ENCODE measurements at places on chromosomes 6 and 20.
A peak's percentile ranks its signal among the peaks of the same experiment; 100 is the strongest.

GRCh38 chr6:133277228-133277899, 36.2 kb downstream of the EYA4 start:
- DNase-seq, result no peak

- no peak for DNase-seq
These were observed 129.1 kb downstream of the IMPG1 start for GRCh38 chr6:75943381-75943780.

- DNase-seq, result no peak
These were observed 90.1 kb downstream of the RSPH3 start for GRCh38 chr6:158909938-158910337.

- DNase-seq, result no peak
These were observed 14.1 kb downstream of the UBE3D start for GRCh38 chr6:83051377-83052172.

GRCh38 chr6:101907356-101908217, 514.1 kb downstream of the GRIK2 start:
- no peak for DNase-seq

GRCh38 chr6:78538002-78538401, 329.3 kb upstream of the IRAK1BP1 start:
- DNase-seq, result no peak

DNA sequence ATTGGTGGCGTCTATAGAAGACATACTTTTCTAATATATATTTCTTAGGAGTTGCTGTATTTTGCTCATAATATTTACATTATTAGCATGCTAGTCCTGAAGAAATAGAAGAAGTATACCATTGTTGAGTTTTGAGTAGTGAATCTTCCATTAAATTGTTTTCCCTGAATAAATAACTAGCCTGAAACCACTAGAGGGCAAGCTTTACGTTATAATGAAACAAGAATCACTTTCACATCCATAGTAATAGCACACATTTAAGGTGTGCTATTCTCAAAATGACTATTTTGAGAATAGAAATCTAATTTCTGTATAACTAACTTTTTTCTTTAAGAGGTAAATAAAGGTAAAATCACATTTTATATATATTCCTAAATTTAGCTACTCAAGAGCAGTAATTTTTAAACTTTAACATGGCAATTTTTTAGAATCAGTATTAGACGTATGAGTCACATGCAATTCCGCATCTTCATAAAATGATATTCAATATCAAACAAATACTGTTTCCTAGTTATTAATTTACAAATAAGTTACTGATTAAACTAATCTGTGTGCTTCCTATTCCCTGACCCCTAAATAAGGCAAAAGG, 213.2 kb upstream of the MANEA start:
- DNase-seq, result no peak

DNA sequence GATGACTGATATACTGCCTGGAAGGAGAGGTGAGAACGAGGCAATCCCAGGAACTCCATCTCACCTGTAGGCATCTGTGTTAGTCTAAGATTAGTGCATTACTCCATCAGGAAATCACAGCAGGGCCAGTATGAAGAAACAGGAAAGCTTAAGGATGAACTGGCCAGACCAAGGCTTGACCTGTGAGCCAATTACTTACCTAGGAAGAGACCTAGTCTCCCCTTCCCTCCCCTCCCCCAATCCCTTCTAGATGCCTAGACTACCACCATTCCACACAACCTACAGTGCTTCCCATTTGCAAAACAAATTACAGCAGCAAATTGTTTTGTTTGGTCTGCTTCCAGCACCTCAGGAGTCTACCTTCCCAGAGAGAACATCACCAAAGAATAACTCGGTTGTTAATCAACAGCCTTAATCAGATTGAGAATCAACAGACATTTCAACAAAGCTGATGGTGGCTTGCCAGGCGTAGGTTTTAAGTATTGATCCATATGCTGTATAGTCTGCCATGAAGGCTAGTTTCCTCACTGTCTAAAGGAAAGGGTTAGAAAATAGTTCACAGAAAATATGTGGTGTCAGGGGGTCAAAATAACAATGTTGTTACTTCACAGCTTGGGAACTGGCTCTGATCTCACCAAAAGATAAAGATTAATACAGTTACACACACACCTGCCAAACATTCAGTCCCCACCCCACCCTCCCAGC, 10.1 kb downstream of the PKHD1 start:
- no peak for DNase-seq

DNA sequence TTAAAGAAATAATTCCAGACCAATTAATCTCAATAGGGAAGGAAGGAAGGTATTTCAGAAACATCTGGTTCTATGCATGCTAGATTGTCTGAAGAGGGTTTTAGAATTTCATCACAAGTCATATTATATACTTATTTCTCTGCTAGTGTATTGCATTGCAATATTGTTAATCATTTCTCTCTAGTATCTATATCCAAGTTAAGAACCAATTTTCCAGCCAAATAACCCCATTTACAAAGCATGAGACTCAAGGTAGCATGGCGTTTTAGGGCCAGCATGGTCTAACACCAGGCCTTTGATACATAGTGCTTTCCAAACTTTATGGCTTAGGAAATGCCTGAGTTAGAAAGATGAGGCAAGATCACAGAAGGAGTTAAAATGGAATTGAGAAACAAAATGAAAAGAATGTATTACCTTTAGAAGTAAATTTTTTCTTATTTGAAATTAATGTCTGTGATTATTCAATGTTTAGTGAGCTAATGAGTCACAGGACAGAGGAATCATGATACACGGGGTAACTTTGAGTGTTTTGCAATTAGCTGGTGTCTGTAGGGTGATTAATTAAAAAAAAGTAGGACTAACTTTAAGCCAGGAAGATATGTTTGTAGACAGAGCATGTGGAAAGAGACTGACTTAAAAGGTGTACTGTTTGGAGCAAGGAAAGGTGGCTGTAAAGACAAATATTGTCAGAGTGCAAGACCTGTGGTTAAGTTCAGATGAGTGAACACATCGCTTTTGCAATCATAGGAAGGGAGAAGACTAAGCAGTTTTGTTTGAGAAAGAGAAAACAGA, 1006.2 kb upstream of the CITED2 start:
- DNase-seq, result no peak

- DNase-seq, result no peak
These were observed 47.9 kb downstream of the DEK start for GRCh38 chr6:18216411-18216810.

DNA sequence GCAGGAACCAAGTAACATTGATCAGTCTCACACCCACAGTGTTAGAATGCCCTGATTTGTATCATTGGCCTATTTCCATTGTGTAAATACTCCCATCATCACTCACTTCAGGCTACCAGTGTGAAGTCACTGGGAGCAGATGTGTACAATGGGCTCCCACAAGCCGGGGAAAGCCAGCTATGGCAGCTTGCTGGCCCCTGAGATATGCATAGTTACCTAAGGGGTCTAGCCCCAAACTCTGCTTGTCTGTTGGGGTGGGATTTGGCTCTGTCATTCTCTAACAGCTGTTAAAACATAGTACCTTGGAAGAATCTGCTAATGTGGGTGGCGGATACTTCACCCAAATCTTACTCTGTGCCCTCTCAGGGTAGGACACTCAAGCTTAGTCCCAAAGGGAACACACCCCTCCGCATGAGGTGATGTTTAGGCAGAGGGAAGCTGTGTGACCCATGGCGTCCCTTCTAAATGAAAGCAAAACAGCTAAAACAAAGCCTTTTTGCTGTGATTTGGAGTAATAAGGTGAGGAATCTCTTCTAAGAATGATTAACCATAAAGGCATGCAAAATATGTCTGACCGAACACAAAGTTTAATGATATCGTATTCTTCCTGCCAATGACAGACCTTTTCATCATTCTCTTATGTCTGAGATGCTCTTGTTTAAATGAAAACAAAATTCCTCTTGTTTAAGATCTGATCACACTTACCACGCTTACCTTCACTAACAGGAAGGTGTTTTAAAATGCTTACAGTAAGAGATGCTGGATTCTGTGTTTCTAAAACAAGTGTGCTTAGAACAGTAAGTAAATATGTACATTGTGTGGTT, 45.9 kb upstream of the PXDC1 start:
- no peak for DNase-seq

GRCh38 chr6:62479697-62480220, 193.7 kb upstream of the KHDRBS2 start:
- DNase-seq, result no peak

DNA sequence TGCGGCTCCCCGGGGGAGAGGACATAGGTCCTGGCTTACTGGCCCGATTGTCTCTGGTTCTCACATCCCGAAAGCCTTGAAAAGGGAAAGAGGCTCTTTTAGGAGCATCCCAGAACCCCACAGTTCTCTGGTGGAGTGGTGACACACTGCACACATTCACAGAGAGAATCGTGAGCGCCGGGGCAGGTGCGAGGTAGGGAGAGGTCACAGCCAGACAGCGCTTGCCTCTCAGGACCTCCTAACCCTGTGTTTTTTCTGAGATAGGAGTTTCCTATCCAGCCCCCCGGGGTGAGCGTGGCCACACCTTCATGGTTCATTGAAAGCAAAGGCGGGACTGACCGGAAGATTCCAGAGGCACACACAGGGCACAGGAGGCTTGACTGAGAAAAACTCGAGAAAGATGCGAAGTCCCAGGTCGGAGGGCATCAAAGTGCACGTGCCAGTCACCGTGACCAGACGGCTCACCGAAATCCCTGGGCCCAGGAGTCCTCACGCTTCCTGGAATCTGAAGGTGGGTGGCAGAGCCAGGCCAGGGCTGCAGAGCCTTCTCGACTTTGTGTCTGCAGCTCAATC, 46.5 kb upstream of the FRMD1 start:
- no peak for DNase-seq

GRCh38 chr6:391559-392440, at the start of gene IRF4:
Gene IRF4 (plus strand): TSS chr6:391752. CDS start chr6:393153, 1,401 bp downstream.
- DNase-seq, result peak; percentile 70

DNA sequence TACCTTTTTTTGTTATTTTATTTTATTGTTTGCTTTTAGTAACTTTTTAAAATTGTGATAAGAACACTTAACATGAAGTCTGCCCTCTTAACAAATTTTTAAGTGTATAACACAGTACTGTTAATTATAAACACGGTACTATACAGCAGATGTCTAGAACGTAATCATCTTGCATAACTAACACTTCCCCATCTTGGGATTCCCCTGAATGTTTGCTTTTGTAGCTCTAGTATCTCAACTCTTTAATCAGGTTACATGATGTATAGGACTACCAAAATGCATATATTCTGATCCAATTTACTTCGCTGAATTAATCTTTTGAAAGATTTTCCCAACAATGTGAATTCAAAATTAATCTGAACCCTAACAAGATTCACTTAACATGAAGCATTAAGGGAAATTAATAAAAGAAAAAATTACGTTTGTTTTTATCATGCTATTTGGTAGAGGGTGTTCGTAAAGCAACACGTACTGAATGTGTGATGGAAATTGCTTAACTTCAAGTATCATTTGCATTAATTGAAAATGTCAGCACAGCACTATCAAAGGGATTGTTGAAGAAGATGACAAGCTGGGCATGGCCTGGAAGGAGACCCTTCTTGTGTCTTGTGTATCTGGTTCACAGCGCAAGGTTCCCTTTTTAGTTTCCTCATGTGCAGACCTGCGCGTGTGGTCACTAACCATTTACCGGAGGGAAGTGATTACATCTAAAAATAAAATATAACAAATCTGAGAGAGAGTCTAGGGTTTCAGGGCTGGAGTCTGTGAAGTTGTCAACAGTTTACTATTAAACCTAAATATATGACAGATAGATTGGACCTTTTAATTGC, 15.2 kb downstream of the COL19A1 start:
- DNase-seq, result no peak

- no peak for DNase-seq
These were observed 15.8 kb upstream of the CYP24A1 start for GRCh38 chr20:54189630-54190029.

- no peak for DNase-seq
These were observed 47.3 kb upstream of the HIVEP1 start for GRCh38 chr6:11964729-11965335.
